ENCODE measurements at places on chromosomes 1 and 21.

- DNase-seq = no peak
Observed at GRCh38 chr1:89169166-89169565, 6.6 kb downstream of the GBP7 start.

DNA sequence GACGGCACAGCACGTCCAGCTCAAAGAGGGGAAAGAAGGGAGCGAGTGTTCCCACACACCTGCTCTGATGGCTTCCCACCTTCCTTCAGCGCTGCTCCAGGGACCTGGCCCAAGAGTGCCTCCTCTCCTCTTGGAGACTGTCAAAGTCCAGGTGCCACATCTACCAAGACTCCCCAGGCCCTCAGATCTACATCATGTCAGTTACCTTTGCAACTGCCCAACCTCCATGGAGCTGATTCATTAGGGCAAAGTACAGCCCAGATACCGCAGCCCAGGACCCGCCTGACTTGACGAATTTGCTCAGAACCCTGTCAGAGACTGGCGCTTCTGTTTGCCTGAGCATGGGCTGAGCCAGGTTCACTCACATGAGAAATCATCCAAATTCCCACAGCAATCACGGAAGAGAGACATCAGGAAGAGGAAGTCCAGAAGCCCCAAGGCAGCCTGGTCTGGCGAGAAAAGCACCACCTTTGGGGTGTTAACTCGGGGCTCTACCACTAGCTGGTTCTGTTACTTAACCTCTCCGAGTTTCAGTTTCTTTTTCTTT, at the start of gene SEC16B:
Gene SEC16B (minus strand): TSS at position 234 of the 547 bp plus-strand sequence. CDS start 2,077 bp downstream, outside the sequence.
- no peak for DNase-seq

DNA sequence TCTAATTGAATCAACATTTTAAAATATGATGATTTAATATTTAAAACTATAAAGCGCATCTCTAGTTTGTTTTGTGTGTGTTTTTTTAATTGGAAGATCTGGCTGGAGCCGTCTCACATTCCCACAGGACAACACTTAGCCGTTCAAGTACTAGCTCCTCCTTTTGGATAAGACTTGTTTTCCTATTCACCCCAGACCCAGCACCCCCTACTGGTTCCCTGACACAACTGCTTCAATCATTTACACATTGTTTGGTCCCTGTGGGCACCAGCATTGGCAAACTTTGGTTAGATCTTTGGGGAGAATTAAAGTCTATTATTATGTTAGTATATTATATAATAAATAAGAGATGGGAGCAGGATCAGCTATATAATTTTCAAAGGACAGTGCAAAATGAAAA, 34.5 kb downstream of the TYW3 start:
- no peak for DNase-seq

DNA sequence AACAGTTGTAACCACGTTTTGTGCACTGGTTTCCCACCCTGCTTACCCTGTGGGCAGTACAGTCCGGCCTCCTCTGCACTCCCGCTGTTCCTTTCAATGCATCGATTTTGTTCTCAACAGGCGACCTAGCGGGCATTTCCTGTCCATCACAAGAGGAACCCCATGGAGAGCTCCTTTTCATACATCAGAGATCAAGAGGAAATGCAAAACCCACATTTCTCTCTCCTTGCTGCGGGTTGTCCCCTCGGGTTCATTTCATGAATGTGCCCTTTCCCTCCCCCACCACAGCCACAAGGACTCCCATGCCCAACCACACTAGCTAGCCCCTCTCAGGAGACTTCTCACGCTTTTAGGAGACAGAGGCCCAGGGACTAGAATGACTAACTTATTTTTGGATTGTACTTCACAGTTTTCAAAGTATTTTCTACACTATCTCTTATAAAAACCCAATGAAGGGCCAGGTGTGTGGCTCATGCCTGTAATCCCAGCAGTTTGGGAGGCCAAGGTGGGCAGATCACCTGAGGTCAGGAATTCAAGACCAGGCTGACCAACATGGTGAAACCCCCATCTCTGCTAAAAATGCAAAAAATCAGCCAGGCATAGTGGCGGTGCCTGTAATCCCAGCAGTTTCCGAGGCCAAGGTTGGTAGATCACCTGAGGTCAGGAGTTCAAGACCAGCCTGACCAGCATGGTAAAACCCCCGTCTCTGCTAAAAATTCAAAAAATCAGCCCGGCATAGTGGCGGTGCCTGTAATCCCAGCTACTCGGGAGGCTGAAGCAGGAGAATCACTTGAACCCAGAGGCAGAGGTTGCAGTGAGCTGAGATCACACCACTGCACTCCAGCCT, 18.4 kb downstream of the ATP1A4 start:
- DNase-seq = no peak

- DNase-seq = no peak
Observed at GRCh38 chr1:26752519-26752918, 35.2 kb upstream of the PIGV start.

DNA sequence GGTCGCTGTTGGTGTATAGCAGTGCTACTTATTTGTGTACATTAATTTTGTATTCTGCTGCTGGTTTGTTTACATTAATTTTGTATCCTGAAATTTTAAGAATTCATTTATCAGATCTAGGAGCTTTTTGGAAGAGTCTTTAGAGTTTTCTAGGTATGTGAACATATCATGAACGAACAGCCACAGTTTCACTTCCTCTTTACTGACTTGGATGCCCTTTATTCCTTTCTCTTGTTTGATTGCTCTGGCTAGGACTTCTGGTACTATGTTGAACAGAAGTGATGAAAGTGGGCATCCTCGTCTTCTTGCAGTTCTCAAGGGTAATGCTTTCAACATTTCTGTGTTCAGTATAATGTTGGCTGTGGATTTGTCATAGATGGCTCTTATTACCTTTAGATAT, 1757.9 kb downstream of the BRINP3 start:
- DNase-seq = no peak

DNA sequence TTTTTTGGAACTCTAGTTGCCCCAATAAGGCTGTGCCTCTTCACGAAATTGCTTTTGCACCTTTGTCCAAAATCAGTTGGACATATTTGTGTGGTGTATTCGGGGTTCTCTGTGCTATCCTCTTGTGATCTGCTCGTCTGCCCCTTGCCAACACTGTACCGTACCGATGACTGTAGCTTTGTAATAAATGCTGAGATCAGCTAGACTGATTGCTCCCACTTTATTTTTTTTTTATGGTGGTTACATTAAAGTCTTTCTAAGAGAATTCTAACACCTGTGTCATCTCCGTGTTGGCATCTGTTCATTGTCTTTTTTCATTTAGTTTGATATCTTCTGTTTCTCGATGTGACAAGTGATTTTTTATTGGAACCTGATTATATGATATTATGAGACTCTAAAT, 94.1 kb downstream of the ADARB1 start:
- DNase-seq = no peak

DNA sequence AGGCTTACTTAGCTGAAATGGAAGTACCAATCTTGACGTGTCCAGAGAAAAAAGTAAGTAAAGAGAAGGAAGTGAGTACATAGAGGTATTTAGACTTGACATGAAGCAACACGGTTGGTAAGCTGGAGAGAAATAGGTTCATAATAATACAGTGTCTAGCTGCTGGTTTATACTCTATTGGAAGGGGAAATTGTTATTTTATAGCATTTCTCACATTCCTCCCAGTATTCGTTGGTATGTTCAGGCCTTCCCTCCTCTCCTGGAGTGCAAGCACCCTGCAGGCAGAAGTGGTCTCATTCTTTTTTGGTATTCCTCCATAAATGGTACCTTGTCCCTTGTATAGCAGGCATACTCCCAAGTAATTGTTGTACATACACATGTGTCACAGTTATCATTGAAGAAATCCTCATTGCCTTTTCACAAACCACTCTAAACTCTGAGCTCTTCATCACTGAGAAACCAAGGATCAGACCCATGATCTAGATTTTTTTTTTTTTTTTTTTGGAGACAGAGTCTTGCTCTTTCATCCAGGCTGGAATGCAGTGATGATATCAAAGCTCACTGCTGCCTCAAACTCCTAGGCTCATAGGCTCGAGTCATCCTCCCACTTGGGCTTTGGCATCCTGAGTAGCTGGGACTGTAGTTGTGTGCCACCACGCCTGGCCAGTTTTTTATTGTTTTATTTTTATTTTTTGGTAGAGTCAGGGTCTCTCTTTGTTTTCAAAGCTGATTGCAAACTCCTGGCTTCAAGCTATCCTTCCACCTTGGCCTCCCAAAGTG, 9.8 kb upstream of the IPO9 start:
- no peak for DNase-seq

GRCh38 chr1:235315173-235315572, 12.8 kb downstream of the ARID4B start:
- no peak for DNase-seq

DNA sequence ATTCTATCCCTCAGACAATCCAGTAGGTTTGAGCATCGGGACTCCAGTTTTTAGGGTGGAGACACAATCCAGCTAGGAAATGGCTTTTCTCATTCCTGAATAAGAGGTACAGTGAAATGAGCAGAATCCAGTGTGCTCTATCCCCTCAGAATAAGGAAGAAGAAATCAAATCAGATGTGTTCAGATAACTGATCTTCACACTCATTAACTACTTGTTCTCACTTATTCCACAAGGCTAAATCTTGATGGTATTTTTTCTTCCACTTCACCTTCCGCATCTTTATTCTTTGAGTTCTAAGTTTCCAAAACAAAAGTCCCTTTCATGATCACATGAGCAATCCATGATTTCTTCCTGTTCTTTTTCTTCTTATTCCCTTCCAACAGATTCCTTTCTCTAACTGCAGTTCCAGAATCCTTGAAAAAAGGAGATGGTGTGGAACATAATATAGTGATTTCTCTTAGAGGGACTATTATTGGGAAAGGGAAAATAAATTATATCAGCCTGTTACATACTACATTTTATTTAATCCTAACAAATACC, 1.7 kb downstream of the SYT11 start:
- DNase-seq = no peak

DNA sequence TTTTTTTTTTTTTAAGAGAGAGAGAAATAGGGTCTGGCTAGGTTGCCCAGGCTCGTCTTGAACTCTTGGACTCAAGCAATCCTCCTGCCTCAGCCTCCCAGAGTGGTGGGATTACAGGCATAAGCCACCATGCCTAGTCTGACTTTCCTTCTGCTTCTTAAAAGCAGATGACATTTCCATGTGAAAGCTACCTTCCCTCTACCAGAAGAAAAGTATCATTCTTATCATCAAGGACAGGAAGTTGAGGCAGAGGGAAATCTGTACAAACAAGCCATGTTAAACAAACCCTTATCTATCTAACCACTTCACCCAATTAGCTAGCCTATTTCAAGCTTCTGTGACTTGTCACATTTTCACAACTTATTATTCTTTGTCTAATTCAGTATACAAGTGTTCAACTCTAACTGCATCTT, 54.8 kb downstream of the SAMSN1 start:
- no peak for DNase-seq

DNA sequence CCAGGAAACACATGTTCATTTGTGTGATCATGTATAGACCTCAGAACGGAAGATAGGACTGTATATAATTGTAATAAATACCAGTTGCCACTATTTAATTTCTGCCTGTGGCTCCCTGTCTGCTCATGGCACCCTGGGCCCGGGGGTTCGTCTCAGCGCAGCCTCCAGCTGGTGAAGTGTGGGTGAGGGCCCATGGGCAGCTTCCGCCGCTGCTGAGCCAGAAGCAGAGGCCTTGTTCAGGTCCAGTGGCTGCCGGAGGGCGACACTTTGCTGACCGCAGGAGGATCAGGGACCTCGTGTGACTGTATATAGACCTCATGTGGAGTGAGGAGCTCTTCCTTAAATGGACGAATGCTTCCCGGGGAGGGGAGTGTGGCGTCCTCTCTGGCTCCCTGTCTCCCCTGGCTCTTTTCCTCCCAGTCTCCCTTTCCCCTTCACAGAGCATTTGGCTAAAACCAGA, 155.9 kb downstream of the PEX14 start:
- DNase-seq = no peak
